ENCODE measurements at places on chromosomes 11 and 22.

DNA sequence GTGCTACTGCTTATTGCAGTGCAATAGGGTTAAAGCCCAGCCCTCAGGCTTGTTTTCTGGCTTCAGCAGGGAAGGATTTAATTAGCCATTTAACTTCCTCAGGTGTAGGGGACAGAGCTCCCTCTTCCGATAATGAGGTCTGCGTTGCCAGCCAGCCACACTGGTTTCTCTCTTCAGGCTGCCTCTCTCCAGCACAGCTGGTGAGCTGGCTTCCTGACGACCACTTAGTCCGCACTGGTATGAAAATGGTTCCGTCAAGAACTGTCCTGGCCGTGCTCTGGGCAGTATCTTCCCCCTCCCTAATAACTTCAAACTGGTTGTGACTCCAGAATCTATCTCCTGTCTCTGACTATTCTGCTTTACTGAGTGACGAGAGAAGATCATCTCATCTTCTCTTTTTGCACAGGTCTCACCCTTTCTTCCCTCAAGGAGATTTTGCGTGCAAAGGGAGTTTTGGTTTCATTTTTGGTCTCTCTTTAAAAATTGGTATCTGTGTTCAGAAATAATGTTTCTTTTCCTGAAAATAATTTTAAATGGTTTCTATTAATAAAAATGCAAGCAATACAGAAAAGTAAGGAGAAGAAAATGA lies 49.2 kb downstream of the CNTN5 start:
- DNase-seq, result no peak

DNA sequence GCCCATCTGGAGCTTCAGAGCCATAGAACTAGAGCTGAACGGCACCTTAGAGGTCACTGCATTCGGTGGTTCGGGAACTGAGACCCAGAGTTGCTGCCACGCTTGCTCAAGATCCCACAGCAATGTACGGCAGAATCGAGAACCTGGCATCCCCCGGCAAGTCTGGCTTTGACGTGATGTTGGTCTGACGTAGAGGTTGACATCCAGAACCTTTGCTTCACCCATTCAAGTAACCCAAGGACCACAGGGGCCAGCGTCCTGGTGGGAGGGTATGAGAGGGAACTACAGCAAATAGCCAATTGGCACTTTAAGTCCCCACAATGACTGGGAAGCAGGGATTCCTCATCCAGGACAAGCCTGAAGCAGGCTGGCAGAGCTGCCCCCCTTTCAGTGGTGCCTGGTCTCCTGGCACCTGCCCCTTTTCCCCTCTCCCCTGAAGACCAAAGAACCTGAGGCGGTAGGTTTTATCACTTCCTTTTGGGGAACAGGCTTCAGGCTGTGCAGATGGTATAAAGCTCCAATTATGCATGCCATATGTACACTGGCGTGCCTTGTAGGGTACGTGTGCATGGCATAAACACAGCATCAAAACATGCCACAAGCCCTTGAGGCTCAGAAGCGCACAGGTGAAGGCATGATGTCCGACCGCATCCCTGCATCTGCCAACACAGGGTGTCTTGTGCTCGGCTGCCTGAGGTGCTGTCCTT lies 15.3 kb upstream of the TEF start:
- no peak for DNase-seq

DNA sequence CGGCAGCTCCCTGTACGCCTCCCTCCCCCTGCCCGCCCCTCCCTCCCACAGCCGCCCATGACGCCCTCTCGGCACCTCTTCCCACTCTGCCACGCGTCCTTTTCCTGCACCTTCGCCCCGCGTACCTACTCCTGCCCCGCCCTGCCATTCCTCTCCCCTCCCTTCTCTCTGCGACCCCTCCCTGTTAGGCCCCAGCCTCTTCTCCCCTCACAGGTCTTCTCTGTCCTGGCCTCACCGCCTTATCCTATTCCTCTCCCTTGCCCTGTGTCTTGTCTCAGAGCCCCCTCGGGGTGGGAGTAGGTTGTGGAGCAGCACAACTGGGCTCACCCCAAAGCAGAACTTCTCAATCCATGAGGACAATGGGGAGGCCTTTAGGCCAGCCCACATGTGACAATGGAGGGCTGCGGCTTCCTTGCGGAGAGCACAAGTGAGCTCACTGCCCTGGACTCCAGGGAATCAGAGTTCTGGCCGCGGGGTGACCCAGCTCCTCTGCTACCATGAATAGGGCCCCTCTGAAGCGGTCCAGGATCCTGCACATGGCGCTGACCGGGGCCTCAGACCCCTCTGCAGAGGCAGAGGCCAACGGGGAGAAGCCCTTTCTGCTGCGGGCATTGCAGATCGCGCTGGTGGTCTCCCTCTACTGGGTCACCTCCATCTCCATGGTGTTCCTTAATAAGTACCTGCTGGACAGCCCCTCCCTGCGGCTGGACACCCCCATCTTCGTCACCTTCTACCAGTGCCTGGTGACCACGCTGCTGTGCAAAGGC lies 539 bp downstream of the SLC35C1 start:
- DNase-seq, result peak; percentile 87

DNA sequence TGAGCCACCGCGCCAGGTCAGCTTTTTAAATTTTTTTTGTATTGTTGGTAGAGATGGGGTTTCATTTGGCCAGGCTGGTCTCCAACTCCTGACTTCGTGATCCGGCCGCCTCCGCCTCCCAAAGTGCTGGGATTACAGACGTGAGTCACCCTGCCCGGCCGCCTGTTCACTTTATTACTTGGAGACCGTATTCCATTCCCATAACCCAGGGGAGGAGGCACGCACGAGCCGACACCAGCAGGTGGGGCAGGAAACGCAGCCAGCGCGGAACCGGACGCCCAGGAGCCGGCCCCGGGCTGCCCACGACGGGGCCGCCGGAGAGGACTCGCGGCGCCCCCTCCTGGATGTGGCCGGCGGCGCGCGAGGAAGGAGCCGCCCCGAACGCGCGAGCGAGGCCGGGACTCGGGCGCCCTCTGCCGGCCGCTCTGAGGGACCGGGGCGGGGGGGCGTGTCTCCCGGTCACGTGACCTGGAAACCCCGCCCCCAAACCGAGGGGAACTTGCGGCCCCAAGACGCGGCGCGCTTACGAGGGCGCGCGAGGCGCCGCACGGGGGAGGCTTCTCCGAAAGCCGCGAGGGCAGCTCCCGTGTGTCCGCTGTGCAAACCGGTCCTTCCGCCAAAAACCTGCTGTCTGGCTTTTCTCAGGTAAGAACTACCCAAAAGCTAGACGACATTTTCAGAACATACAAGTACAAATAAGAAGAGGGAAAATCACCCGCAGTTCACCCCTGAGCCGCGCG lies 11.6 kb upstream of the RNH1 start:
- DNase-seq, result peak; percentile 98

- DNase-seq, result no peak
These were observed 915 bp downstream of the FEZ1 start for GRCh38 chr11:125494974-125495725.

DNA sequence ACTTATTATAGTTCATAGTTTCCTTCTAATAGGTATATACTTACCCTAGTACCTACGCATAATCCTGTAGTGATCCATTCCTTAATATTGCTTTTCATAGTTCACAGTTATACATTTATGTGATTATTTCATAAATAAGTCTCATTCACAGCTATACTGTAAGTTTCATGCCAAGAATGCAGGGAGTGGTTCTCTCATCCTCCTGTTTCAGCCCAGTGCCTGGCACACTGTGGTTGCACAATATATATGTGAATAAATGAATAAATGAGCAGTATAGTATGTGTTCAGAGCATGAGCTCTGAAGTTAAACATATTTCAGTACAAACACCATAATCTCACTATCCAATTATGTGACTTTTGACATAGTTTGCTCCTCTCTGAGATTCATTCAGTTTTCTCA lies 115.8 kb downstream of the MAML2 start:
- no peak for DNase-seq

DNA sequence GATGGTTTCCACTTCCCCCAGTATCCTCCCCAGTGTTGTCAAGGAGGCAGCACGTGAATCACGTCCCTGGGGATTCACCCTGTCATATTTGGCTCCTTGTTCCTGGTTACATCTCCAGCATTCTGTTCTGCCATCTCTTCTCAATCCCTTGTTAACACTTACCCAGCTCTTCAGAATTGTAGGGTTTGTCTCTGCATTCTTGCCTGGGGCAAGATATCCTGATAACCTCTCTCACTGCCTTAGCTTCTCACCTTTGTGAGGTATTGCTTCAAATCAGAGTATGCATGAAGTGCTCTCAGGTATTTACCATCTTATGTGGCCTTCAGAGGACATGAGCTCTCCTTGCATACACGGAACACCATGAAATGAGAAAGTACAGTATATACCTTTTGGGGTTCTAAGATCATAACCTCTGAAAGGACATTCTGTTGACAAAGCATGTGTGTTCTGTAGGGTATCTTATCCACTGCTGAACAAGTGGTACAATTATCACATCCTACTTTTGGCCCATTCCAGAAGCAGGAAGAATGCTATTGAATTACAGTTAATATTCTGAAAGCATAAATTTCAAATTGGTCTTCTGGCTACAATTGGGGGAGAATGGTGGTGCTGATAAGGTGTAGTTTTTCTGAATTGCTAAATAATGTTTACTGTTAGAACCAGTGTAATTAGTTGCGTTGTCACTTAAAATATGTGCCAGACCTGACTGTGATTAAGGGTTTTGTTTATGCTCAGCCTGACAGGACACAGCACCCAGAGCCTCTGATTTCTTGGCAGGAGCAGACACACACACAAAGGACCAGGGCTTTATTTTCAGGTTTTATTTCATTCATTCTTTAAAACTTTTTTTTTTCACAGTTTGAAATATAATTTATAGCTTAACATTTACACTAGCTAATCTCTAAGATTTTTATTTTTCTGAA lies 32.7 kb downstream of the VSTM5 start:
- DNase-seq, result no peak

DNA sequence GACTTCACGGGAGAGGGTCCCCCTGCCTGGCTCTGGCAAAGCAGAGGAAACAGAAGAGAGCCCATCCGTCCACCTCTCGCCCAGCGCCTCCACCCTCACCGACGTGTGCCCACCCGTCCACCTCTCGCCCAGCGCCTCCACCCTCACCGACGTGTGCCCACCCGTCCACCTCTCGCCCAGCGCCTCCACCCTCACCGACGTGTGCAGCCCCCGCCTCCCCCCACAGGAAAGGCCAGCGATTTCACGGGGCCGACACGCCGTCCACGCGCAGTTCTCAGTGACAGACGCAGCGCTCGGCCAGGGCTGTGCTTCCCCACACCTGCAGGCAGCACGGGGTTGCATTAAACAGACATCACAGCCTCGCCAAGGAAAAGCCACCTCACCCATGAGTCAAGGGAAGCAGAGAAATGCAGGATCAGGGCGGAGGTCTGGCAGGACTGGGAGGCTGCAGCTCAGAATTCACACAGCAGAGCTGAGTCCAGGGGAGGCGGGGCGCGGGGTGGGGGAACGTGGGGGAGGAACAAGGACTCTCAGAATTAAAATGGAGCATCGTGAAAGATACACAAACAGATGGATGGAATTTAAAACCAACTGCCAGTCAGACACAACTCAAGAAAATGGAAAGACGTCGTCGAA lies 377.7 kb downstream of the BRD1 start:
- no peak for DNase-seq

- DNase-seq, result no peak
These were observed 85.3 kb downstream of the GAB4 start for GRCh38 chr22:16922706-16923105.
